ENCODE measurements at places on chromosomes 2 and 18.
A peak's percentile ranks its signal among the peaks of the same experiment; 100 is the strongest.

GRCh38 chr2:236550701-236551465 is 18.7 kb upstream of the ACKR3 start:
- no peak for DNase-seq

DNA sequence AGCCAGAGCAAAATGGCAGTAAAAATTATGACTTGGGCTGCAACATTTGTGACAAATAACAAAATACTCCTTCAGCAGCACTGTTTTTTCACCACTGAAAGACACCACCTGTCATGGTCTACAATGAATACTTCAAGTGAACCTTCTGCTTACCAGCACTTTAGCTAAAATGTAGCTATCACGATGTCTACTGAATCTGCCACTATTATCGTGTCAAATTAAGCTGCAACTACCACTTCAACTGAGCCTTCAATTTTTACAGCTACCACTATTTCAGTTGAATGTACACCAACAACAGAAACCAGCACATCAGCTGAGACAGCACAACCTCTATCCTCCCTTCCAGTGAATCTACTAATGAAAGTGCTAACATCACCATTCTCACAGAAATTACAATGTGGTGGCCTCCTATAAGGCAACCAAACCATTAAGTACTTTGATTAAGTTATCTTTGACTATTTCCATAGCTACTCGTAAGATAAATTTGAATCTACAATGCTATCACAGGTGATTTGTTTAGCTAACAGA is 10.8 kb upstream of the DYNAP start:
- no peak for DNase-seq

DNA sequence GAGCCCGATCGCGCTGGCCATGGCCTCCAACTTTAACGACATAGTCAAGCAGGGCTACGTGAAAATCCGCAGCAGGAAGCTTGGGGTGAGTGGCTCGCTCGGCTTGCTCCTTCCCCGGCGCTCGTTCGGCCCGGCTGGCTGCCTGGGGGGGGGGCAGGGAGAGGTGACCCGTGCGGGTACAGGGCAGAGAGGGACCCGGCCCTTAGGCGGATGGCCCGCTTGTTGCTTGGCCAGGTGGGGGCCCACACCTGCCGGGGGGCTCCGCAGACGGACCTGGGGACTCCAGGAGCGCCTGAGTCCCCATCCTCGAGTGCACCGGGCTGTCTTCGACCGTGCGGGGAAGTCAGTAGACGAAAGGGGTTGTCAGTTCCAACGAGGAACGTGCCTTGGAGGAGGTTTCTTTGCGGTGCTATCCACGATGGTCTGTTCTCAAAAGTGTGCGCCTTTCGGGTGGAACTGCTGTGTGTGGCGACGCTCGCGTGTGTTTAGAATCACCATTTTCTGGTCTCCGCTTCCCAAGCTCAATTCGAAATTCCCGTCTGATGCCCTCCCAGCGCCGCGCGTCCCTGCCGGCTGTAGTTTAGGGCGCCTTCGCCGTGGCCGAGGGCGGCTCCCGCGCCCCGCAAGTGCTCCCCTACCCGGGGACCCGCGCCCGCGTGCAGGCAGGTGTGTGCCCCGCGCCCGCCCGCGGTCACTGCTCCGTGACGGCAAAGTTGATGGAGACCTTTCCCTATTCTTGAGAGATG is 711 bp downstream of the DOK6 start:
- no peak for DNase-seq

DNA sequence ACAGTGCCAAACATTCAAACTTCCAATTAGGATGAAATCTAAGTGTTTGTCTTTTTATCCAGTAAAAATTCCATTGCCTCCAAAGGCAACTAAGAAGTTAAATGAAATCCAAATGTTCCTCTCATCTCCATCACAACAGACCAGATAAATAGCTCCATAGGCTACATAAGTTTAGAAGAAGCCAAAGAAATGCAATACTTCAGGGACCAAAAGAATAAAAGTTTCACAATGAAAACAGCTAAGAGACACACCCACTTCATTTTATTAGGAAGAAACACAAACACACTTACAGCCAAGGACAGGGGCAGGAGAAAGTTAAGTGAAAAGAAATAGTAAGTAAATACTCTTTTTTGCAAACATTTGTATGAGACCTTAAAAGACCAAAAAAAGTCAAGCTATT is 88.5 kb upstream of the CCDC150 start:
- DNase-seq = no peak

DNA sequence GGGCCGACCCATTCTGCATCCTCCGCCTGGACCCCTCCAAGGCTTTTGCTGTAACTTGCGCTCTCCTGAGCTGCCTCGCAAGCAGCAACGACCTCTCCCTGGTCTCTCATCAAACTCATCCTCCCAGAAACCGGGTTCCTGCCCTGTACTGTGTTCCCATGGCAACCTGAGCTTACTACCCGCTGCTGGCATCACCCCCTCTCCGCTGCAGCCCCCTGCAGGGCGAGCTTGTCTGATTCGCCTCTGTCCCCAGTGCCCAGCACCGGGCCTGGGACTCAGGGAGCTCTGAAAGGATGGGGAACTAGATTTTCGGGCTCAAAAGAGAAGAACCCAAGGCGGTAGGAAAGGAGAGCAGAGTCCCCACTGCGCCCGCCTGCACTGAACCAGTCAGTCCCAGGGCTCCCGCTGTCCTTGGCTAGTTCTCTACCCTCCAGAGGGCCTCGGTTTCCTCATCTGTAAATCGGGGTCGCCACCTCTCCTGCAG is 463 bp downstream of the HS1BP3 start:
- no peak for DNase-seq

GRCh38 chr2:38654528-38655381 is 11.2 kb upstream of the GALM start:
- no peak for DNase-seq

- DNase-seq = no peak
These were observed 65.7 kb upstream of the LRPPRC start for GRCh38 chr2:44061469-44061868.

DNA sequence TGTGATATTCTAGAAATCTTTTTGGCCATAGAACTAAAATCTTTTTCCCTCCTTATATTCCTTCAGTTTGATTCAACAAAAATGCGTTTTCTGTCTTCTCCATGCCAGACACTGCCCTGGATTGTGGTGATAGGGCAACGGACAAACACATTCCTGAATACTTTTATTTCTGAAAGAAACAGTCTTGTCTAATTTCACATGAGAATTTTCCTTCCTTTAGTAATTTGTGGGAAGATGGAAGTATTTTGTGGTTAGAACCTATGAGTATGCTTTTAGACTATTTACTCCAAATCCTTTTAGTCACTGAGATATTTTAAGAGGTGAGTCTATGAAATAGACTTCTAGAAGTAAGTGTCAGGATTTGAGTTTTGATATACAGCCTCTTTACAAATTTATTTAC is 49.6 kb downstream of the COL5A2 start:
- DNase-seq = no peak

- no peak for DNase-seq
These were observed 838.1 kb upstream of the ACVR2A start for GRCh38 chr2:147006736-147007141.

DNA sequence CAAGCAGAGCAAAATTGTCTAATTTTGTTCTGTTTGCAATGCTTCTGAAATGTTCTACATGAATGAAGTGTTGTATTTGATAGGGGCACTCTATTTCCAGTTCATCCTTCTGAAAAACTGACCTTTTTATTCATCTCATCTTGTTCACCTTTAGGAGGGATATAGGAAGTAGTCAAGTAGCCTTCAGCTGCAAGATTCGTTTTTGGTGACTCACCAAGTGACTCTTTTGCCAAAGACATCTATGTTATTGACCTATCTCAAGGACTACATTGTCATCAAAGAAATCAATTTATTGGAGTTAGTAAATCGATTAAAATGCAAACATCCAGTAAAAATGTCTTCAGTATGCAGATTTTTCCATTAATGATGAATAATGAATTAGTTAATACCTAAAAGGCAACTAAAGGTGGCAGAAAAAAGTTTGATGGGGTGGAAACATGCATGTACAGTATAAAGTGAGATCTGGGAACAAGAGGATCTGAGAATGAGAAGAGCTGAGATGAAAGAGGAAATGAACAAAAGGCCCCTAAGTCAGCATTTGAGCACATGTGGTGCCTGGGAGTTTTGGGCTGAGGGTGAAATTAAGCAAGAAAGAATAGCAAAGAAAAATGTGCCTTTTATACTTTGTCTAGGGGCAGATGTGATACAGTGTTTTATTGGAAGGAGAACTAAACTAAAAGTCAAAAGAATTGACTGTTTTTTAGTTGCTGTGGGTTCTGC is 255.1 kb upstream of the LINC00305 start:
- DNase-seq = no peak

- DNase-seq = no peak
These were observed 32.3 kb upstream of the REG3A start for GRCh38 chr2:79191816-79192215.

- peak; percentile 59 for DNase-seq
These were observed 33.6 kb upstream of the RNF149 start for GRCh38 chr2:101341901-101342624.

- DNase-seq = no peak
These were observed 34.5 kb downstream of the RBFA start for GRCh38 chr18:80068571-80069272.

DNA sequence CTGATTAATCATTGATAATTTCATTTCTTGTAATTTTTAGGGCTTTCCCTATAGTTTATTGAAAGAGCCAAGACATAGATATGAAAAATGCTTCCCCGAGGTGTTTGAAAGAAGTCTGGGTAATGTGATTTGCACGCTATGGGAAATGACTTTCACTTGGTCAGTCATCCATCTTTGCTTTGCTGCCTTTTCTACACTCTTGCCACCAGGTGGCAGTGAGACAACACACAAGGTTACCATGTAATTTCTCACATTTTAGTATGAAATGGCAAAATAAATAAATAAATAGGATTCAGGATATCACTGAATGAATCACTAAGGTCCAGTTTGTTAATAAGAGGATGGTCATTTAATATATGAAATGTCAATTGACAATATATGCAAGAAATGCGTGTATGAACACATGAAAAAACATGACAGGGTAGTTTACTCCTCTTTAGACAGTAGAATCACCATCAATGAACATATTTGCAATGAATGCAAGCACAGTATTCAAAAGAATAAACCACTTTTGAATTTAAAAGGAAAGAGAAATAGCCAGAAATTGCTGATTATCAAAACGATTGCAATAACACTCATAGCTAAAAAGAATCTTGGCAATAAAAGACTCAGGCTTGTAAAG is 52.2 kb upstream of the KCNH7 start:
- no peak for DNase-seq

GRCh38 chr18:71784777-71785176 is 759.4 kb downstream of the CBLN2 start:
- DNase-seq = no peak

DNA sequence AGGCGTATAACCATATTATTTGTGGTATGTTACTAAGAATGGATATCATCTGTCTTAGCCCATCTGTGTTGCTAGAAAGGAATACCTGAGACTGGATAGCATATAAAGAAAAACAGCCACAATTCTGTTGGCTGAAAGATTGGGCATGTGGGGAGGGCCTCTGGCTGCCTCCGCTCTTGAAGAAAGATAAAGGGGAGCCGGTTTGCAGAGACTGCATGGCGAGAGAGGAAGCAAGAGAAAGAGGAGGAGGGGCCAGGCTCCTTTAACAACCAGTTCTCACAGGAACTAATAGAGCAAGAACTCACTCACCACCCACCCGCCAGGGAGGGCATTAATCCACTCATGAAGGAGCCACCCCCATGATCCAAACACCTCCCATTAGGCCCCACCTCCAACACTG is 29.2 kb upstream of the UXS1 start:
- DNase-seq = no peak

- DNase-seq = no peak
These were observed 21.9 kb downstream of the MC2R start for GRCh38 chr18:13893418-13893760.

GRCh38 chr18:50161597-50162205 is 33.2 kb downstream of the MYO5B start:
- no peak for DNase-seq

GRCh38 chr18:47204908-47205522 is 28.9 kb upstream of the IER3IP1 start:
- no peak for DNase-seq

DNA sequence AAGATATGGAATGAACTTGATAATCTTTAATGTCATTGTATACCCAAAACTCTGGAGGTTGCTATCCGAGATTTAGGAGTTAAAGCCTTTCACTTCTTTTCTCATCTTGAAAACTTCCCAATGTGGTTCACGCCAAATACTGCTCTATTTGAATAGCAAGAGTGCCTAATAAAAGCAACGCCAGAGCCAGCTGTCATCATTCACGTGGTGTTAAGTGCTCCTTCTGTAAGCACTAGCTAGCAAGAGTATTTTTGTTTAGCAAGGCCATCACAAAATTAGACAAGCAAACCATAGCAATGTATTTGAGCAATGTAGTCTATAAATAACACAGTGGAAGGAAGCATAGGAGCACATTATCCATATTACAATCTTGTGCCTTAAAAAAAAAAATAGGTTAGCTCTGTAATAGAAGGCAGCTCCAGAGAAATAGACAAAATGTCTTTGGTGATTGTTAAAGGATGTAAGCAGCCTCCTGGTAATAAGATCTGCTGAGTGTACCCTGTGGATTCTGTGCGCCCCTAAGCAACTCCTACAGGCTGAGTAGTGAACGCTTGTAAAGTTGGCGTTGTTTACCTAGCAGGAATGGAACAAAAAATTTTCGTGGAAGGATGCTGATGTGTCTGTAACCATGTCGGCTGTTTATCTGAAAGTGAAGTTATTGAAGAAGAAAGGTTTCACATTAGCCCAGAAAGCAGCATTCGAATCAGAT is 518.0 kb downstream of the CNTNAP5 start:
- DNase-seq = no peak

- no peak for DNase-seq
These were observed 18.5 kb downstream of the RBMS1 start for GRCh38 chr2:160474891-160475787.

GRCh38 chr2:126855606-126856005 is 43.1 kb upstream of the TEX51 start:
- no peak for DNase-seq

DNA sequence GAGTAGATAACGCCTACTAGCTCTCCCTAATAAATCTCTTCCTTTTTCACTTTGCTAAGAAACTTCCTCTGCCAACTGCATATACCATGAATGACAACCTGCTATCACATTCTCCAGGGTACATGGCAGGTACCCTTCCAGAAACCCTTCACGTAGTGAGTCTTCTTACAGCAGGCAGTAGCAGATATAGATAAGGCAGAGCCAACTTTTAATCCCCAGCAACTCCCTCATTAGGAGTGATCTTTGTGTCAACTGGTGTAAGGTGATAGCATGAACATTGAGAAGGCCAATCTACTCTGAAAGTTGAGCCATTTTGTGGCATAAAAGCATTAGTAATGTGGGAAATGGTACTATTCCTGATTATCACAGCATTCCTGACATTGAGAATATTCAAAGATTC is 5.7 kb upstream of the STK17B start:
- DNase-seq = no peak

DNA sequence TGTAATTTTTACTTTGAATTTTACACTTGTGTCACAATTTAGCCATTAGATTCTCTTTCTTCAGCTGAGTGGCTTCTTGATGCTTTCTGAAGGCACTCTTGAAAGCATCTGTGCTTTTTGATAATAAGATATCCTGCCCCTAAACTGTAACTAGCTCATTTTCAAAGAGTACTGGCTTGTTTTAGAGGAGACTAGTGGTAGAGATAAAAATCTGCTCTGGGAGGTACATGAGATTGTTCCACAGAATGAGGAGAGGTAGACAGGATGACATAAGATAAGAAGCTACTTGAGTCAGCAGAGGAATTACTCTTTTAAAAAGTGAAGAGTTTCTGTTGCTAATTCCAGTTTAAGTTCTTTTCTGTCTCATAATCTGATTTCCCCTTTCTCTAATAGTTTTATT is 10.6 kb downstream of the PLEKHB2 start:
- DNase-seq = no peak

- no peak for DNase-seq
These were observed 20.6 kb upstream of the CAVIN2 start for GRCh38 chr2:191867507-191867847.

- DNase-seq = no peak
These were observed 77.9 kb upstream of the ARL5A start for GRCh38 chr2:151905963-151906632.

Measured in activated naive CD4-positive, alpha-beta T cell (primary cell).